ENCODE measurements at places on chromosomes 16 and 17.
A peak's percentile ranks its signal among the peaks of the same experiment; 100 is the strongest.

DNA sequence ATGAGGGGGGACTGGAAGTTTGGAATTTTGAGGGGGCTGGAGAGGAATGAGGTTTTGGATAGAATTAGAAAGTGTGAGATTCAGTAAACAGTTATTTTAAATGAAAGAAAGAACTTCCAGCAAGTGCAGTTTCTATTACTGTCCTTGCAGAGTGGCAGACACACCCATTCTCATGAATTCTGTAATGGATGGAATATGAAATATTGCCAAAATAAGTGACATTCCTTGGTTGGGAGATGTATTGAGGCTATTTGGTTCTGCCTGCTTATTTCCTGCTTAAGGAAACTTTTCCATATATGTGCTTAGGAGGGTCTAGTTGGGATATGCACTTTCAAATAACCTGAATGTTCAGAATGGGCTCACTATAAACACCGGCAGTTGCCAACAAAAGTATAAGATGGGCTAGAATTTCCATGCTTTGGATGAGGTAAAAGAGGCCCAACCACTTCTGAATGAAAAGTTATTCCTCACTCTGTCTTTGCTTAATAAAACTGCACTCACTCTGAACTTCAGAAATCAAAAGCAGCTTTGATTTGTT, 434.4 kb downstream of the CA10 start:
- DNase-seq, result no peak

- peak; percentile 31 for DNase-seq
These were observed 56.4 kb upstream of the IRX3 start for GRCh38 chr16:54342966-54343365.

- DNase-seq, result no peak
These were observed 480 bp upstream of the PROCA1 start for GRCh38 chr17:28712032-28712704.

GRCh38 chr17:65536573-65537342, 24.7 kb downstream of the AXIN2 start:
- no peak for DNase-seq

GRCh38 chr17:65743308-65743655, 181.8 kb upstream of the AXIN2 start:
- DNase-seq, result no peak

GRCh38 chr17:82269138-82269881, 4.2 kb downstream of the CSNK1D start:
- no peak for DNase-seq

DNA sequence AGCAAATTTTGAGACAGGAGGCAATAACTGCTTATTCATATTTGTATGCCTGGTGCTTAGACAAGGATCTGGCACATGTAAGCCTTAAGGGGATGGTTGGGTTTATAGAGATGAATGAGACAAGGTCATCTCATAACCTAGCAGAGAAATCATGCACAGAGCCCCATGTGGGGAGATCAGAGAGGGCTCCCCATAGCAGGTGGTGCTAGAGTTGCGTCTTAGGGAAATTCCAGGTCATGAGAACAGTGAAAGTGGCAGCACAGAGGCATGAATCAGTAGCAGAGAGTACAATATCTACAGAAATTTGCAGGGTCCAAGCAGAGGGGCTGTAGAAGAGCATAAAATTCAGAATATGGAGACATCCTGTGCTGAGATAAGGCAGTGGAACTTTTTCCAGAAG, 57.3 kb downstream of the SLC6A2 start:
- DNase-seq, result no peak

DNA sequence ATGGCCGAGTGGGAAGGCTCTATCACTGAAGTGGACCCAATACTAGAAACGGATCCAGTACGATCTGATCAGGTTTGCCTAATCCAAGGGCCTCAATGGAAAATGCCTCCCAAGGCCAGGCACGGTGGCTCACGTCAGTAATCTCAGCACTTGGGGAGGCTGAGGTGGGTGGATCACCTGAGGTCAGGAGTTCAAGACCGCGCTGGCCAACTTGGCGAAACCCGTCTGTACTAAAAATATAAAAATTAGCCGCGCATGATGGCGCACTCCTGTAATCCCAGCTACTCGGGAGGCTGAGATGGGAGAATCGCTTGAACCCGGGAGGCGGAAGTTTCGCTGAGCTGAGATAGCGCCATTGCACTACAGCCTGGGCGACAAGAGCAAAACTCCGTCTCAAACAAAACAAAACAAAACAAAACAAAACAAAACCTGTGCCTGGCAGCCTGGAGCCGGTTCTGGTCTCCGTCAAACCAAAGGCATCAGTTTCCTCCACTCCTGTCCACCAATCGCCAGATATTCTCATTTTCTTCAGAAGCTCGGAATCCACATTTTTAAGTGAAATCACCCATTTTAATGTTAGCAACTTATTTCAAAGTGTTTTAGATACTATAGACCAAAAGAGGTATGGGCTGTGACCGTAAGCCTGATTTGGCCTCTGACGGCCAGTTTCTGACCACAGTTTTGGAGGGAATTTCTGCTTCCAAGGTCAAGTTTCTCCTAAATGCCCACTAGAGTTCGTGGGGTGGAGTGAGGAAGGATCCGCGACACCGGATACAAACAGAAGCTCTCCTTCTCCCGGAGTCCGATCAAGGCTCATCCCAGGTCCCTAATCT, 664 bp downstream of the NQO1 start:
- no peak for DNase-seq

- DNase-seq, result no peak
These were observed 168.5 kb downstream of the BCAS3 start for GRCh38 chr17:60846175-60846574.

- peak; percentile 72 for DNase-seq
These were observed at the start of gene LGALS9 for GRCh38 chr17:27630607-27631410. TSS of gene LGALS9 (plus strand) at chr17:27631188. CDS start at chr17:27631266, 78 bp downstream.

DNA sequence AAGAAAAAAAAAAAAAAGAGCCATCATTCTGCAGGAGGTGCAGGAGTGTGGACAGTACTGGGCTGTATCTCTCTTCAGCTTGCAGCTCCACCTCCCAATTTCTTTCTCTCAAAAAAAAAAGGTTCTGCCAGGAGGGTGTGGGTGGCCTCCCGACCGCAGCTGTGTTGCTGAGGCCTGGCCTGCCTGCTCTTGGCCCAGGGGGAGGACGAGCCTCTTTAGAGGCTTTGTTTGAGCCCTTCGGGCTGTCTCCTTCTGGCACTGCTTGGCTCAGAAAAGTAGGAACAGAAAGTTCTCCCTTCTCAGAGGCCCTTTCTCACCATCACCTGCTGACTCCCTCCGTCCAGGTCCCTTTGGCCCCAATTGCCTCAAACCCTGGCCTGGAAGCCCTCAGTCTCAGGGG, 22.2 kb upstream of the C17orf107 start:
- no peak for DNase-seq

All from RPMI7951 (cell line).